ENCODE measurements at places on chromosomes 1 and 21. TPM values are rescaled to one million over a fixed set of nuclear protein-coding genes. Genes with fewer than 3 reads are reported as not detected.

GCSAML gene
- total RNA-seq = 0.37 TPM

RIPK4 gene
- 7.7 TPM for total RNA-seq

PYHIN1 gene
- total RNA-seq = not detected

HRNR gene
- not detected for total RNA-seq

- DNase-seq = no peak
Measured at GRCh38 chr1:207034208-207034607, 1.7 kb upstream of the C1orf116 start.

DNA sequence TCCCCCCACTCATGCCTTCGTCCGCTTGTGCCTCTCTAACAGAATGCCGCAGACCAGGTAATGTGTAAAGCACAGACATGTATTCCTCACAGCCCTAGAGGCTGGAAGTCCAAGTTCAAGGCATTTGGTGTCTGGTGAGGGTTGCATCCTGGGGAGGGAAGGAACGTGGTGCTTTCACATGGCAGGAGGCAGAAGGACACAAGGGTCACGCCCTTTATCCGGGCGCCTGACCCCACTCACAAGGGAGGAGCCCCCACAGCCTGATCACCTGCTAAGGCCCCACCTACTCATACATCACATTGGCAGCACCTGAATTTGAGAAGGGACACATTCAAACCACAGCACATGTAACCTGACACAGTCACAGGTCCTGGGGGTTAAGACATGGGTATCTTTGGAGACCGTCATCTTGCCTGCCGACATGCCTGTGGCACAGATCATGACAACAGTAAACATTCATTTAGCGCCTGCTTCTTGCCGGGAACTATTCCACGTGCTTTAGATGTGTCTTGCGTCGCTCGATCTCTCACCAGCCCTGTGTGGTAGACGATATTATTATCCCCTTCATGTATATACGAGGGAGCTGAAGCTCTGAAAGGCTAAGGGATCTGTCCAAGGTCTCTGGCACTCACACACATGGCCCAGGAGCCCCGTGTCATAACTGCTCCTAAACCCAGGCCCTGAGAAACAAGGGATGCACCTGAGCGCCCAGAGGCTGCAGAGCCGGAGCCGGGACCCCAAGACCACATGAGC, 235.6 kb downstream of the NPHP4 start:
- DNase-seq = no peak

GRCh38 chr1:66416295-66416694, 117.7 kb upstream of the SGIP1 start:
- no peak for DNase-seq

DNA sequence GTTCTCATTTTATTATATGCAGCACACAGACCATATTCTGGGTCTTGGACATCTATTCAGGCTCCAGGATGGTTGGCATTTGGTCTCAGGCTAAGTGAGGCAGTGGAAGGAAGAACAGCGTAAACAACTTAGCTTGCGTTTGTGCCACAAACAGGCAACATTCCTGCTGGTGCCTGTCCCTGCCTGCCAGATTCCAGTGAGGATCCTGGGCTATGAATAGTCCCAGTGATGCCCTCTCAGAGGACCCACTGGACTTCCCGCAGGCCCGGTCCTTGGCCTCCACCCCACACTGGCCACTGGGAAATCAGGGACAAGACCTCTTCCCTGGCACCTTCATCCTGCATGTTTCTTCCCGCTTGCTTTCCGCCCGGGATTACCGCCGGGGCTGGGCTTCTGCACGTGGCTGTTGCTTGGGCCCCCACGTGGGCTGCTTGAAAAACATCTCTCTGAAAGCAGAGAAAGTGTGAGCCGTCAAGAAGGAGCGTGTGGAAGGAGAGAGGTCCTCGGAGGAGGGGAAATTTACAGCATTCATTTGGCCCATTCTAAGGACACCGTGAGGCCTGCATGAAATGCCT, 145.1 kb upstream of the WNT4 start:
- no peak for DNase-seq

- DNase-seq = no peak
Measured at GRCh38 chr1:209878964-209879363, 51.2 kb downstream of the UTP25 start.

GRCh38 chr1:211258756-211259637, at the start of gene RCOR3:
Gene RCOR3, plus strand, starts transcription at chr1:211259366. Its CDS starts 195 bp downstream, at chr1:211259561.
- DNase-seq = peak; percentile 95

GRCh38 chr21:37800057-37800455, 116.2 kb downstream of the KCNJ6 start:
- DNase-seq = no peak

DNA sequence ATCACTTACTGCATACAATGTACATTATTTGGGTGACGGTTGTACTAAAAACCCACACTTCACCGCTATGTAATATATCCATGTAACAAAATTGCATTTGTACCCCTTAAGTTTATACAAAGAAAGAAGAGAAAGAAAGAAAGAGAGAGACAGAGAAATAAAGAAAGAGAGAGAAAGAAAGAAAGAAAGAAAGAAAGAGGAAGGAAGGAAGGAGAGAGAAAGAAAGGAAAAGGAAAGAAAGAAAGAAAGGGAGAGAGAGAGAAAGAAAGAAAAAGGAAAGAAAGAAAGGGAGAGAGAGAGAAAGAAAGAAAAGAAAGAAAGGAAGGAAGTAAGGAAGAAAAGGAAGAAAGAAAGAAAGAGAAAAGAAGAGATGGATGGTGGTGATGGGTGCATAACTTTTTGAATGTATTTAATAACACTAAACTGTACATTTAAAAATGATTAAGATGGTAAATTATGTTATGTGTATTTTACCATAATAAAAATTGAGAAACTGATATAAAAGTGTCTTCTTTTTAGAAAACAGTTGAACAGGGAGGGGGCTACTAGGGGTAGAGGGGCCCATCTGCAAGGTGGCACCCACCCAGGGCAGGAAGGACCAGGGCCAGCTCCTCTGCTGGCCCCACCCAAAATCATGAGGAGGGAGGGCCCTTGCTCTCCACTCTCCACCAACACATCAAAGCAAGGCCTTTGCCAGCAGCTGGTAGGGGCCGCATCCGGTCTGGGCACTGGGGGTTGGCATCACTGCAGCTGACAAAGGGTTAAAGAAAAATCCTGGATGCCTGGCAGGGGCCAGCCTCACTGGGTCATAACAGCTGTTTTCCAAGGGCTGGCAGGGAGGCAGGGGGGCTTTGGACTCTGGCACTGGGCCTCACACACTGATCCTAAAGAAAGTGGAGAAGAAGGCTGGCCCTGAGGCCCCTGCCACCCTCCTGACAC, 153.9 kb upstream of the EDN2 start:
- no peak for DNase-seq

GRCh38 chr1:18058206-18058921, 49.2 kb upstream of the IGSF21 start:
- no peak for DNase-seq
